ENCODE measurements at places on chromosomes 5 and 9. TPM values are rescaled to one million over a fixed set of nuclear protein-coding genes. Genes with fewer than 3 reads are reported as not detected.

- no peak for DNase-seq
Measured at GRCh38 chr9:76032797-76033373, 142.4 kb downstream of the PCSK5 start.

- DNase-seq: no peak
Measured at GRCh38 chr5:115565233-115565632, 20.7 kb upstream of the FEM1C start.

Gene PCDHB7
- 0.23 TPM for total RNA-seq

Gene HRCT1
- not detected for total RNA-seq

DNA sequence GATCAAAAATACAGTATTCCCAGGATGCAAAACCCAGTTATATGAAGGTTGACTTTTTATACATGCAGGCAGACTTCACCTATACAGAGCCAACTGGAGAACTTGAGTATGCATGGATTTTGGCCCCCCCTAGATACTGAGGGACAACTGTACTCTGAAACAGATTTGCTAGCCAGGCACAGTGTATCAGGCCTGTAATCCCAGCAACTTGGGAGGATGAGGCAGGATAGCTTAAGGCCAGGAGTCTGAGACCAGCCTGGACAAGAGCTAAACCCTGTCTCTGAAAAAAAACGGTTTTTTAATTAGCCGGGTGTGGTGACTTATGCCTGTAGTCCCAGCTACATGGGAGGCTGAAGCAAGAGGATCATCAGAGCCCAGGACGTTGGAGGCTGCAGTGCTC, 21.9 kb downstream of the PTBP3 start:
- no peak for DNase-seq

Gene MYORG
- 9.7 TPM for total RNA-seq

- DNase-seq: no peak
Measured at GRCh38 chr5:107224272-107224671, 446.5 kb downstream of the EFNA5 start.

GRCh38 chr9:74942801-74943200, 9.9 kb downstream of the C9orf40 start:
- DNase-seq: no peak

DNA sequence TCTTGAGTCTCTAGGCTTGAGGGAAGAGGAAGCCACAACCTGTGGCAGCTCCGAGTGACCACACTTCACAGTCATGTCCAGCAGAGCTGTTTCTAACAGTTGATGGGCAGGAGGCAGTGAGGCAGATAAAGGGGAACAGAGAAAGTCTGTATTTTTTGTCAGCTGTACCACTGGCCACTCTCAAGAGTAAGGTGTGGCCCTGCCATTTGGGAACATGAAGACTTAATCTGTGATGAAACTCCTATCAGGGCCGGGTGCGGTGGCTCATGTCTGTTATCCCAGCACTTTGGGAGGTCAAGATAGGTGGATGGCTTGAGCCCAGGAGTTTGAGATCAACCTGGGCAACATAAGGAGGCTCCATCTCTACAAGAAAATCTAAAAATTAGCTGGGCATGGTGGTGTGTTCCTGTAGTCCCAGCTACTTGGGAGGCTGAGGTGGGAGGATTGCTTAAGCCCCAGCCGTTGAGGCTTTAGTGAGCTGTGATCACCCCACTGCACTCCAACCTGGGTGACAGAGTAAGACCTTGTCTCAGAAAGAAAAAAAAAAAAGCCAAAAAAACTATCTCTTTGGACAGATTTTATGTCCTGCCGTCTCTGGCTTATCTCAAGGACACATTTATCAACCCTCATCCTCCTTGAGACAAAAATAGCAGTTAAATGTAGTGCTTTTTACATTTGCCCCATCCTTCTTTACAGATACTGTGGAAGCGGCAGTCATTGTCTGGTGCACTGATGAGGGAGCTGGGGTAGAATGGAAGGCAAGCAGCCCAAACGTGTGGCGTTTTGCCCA, 11.9 kb upstream of the COL15A1 start:
- DNase-seq: no peak

DNA sequence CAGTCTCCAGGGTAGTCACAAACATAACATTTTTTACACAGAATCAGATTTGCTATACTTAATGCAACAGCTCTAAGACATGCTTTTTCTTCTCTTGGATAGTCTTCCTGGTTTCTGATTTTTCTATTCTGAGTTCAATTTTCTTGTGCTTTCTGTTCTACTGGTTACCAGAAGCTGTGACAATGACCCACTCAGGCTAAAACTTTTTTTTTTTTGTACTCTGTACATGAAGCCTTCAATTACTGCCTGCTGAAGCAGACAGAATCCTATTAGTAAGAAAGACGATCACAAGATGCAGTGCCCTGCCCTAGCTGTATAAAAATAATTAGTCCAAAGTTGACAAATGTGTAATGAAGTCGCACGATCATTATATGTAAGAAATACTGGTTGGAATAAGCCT, 231.1 kb upstream of the TBCA start:
- no peak for DNase-seq

GRCh38 chr5:60960591-60960990, 15.6 kb downstream of the NDUFAF2 start:
- no peak for DNase-seq

DNA sequence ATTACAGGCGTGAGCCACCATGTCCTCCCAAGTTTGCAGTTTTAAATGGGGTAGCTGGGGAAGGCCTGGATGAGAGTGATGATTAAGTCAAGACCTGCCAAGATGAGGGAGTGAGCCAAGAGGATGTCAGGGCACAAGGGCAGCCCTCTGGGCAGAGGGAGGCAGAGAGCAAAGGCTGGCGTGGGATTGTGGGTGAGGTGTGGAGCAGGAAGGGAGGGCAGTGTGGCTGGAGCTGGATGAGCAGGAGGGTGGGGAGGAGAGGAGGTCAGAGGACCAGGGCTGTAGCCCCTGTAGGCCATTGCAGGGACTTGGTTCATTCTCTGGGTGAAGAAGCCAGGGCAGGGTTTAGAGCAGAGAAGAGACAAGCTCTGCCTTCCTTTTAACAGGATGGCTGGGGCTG, 53.7 kb upstream of the CTNNA1 start:
- DNase-seq: no peak

Gene FAM81B
- total RNA-seq: not detected

- DNase-seq: no peak
Measured at GRCh38 chr5:90585337-90585986, 26.9 kb downstream of the ADGRV1 start.

- DNase-seq: no peak
Measured at GRCh38 chr5:139390639-139391569, 1.2 kb upstream of the MZB1 start.

DNA sequence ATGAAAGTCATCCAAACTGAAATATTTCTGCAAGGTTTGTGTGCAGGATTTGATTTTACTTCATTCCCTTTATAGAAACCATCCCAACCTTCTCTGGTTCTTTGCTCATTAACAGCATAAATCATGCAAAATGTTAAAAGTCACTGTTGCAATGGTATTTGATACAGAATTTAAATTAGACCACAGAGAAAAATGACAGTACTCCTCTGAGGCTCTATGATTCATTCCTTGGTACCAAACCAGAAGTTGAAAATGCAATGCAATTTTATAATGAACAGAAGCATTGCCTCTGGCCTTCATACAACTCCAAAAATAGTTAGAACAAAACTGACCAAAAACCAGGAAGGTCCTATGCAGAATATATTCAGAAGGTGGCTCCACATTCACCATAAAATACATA, 607.1 kb downstream of the TLE1 start:
- DNase-seq: no peak

Gene PCDHA6
- total RNA-seq: 2.4 TPM

GRCh38 chr9:120985819-120986222, 59.2 kb upstream of the TRAF1 start:
- DNase-seq: no peak

GRCh38 chr9:126527109-126527825, 86.5 kb upstream of the LMX1B start:
- DNase-seq: no peak

Gene RNF183
- 0.17 TPM for total RNA-seq

Gene DIRAS2
- total RNA-seq: 0.34 TPM

Gene SH3PXD2B
- 57.4 TPM for total RNA-seq

DNA sequence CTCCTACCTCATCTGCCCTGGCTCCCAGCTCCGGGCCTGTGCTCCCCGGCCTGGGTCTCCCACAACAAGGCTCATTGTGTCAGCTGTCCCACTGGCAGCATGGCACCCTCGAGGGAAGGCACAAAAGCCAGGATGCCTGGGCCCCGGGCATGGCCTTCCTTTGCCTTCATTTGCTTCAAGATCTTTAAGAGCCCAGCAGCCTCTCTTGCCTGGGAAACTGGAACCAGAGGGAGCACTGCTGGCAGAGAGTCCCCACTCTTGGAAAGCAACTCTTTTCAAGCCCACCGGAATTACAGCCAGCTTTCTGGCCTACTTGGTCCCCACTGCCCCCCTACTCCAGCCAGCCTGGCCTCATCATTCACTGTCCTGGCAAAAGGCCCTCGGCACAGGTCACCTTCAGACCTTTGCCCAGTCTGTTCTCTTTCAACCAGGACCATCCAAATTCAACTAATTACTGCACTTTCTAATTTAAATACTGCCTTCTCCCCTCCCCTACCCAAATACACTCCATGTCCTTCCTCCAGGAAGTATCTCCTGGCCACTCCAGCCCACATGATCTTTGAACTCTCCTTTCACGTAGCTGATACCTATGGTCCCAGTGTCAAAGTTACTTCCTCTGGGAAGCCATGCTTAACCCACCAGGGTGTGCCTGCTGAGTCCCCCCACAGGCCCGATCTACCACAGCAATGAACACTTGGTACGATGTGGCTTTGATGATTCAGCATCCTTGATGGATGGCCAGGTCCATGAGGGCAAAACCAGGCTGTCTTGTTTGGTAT, 8.9 kb downstream of the ZER1 start:
- DNase-seq: no peak

Gene TSSK1B
- total RNA-seq: not detected

DNA sequence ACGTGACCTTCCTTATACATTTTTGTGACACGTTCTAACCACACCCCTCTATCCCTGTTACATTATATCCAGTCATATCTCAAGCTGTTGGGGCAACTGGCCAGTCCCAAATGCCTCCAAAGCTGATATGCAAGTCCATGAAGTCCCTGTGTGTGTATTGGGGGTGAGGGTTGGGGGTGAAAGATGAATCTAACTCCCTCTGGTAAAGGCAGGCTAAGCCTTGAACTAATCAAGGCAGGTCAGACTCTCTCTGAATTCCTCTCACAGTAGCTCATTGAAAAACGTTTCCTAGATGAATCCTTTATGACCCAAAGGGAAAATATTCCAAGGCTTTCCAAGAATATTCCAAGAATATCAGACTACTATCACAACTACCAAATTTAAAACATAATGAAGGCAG, 174.4 kb downstream of the MUSK start:
- DNase-seq: no peak

Gene LIX1
- total RNA-seq: not detected

Measured in WTC11 (cell line).